Activated naive CD4-positive, alpha-beta T cell (primary cell): ENCODE measurements at places on chromosomes 1 and 21.

DNA sequence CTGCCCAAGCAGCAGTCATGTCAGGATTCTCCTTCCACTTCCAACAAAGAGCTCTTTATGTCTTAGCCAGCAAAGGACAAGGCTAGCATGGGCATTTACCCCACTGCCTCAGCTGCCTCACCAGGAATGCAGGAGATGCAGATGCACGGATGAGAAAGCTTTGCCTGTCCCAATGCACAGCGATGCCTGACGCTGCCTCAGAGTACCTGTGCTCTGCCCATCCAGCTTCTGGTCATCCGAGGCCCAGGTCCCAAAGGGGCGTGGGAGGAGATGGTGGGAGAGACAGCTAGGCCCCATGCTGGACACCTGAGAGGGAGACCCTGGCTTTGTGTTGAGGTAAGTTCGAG lies 59.0 kb downstream of the IRF2BP2 start:
- DNase-seq: no peak

GRCh38 chr1:47507881-47508701 lies 70.2 kb downstream of the FOXD2 start:
- DNase-seq: no peak

DNA sequence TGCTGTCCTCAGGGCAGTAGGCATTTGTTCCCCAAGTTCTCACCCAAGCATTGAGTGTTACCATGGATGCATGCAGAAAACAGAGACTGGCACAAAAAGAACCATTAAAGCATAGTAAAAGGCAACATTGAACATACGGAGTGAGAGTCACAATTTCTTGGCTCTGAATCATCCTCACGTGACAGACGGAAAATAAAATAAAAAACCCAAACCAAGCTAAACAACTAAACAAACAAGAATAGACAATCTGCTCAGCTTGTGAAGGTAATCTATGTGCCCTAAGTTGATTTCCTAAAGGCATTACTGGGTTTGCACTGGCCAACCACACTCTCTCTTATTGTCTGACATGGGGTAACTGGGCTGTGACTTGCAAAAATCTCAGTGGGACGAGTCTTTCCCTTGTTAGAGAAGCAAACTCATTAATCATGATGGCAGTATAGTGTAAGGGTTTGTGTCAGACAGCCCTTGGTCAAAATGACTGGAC lies 306.0 kb downstream of the ASTN1 start:
- no peak for DNase-seq

DNA sequence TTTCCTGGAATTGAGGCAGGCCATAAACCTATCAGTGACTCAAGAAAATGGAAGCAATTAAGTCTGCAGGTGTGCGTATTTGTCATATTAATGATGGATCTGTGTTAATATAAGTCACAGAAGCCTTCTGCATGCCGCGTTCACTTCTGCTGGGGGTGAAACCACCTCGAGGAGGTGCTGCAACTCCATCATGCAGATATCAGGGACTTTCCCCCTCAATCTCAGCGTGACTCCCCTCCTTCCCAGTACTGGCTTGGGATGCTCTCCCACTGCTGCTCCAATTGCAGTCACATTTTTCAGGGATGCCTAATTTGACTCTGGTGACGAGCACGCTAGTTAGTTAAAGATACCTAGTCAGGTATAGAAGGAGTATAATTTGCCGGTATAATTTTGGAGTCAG lies 87.5 kb downstream of the ASTN1 start:
- no peak for DNase-seq

DNA sequence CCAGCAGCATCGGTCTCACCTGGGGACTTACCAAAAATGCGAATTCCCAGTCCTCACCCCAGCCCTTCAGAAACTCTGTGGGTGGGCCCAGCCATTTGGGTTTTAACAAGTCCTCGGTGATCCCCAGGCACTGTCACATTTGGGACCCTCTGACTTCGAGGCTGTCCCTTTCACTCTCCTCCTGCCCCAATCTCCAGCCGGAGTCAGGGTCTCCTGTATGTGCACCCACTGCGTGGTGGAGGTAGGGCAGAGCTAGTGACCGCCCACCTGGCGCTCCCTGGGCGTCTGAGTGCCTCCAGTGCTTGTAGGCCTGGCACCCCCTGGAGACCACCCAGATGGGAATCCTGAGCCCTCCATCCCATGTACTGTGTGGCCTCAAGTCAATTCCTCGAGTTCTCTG lies 31.1 kb downstream of the EPHA8 start:
- no peak for DNase-seq

DNA sequence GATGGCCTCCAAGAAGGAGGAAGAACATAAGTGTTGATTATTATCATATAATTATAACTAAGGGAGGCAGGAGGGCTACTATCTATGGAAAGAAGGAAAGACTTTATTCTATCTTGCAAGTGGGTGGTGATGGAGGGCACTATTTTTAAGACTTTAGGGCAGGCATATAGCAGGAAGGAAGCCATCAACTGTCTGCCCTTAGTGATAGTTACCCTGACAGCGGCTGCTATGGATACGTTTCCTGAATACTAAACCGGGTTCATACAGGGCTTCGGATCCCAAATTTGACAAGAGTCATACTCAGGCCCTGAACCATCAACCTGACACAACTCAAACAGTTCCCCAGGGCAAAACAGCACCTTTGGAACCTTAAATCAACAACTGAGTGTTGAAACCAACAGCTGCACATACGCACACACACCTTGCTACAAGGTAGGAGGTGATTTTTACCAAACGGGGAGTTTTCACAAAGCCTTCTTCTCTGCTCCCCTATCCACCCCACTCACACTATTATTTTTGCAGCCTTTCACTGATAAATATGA lies 397.2 kb downstream of the OMA1 start:
- no peak for DNase-seq

DNA sequence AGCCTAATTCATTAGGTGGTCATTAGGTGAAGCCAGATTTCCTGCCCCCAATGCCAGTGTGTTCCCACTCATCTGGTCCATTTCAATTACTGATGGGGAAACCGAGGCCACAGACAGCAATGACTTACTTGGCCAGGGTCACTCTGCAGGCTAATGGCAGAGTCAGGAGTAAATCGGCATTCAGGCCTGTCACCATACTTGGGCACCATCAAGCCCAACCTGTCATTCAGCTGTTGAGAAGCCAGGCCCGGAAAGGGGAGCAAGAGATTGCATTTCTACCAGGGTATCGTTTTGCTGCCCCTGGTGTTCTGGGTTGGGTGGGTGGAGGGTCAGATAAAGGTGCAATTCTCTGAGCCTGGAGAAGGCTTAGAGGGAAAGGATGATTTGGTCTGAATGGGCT lies 8.0 kb upstream of the TMEM61 start:
- no peak for DNase-seq

GRCh38 chr1:55362558-55362957 lies 147.4 kb upstream of the USP24 start:
- DNase-seq: no peak

DNA sequence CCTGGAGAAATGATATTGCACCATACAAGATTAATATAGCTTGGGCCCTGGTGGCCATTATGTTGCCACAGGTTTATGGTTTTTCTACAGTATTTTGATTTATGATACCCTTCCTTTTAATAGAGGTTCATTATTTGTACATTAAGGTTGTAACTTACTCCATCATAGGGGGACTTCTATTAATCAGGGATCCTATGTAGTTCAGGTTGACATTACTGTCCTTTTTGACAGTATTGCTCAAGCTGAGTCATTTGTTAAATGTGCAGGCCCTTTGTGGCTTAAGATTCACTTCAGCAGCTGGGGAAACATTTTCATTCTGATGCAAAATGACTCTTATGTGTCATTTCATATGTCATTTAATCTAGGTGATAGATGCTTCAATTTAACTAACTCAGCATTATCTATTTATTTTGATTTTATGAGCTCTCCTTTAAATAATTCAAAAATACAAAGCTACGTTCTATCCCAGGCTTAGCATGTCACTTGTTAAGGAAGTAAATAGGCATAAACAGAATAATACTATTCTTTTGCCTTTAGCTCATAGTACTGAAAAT lies 686.9 kb upstream of the NCAM2 start:
- DNase-seq: no peak

DNA sequence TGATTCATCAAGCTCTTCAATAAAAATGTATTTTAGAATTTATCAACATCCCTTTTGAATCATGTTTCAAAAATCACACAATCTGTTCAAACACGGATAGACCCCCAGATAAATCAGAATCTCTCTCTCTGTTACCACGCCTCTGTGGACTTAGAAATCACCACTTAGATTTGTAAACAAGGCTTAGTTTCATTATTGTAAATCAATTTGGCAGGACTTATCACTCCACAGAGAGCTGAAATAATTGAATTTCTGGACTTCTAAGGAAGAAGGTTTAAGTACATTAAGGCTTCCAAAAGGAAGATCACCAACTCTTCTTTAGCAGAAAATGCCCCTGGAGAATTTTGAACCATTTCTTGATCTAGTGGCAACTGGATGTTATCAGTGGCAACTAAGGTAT lies 100.4 kb downstream of the APP start:
- DNase-seq: no peak

DNA sequence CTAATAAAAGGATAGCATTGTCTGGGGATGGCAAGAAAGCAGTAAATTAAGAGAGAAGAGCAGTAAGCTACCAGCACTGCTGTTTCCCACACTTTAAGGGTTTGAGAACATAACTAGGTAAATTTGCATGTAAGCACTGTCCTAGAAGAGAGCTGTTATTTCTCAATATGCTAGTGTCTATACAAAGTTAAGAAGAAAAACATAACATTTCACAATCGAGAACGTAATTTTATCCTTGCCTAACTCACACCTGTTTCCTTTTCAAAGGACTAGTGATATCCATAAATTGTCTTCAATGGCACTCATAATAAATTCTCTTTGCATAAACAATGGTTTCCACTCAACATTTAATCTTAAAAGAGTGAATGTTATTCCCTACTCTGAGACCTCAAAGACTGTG lies 576.0 kb downstream of the PTBP2 start:
- DNase-seq: no peak

DNA sequence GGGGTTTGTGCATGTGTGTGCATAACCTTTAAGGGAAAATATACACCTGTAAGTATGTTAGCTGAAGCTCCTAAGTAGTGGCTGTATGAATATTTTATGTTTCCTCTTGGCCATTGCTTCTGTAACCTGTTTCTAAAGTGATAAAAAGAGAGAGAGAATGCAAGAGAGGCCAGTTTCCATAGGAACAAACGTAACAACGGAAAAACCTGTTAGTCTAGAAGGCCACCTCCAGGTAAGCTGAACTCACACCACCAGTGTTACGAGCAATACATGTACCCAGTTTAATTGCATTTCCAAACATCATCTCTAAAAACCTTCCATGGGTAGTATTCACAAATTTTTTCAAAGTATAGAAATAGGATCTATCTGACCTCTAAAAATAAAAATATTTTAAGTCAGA lies 63.1 kb downstream of the PLPPR4 start:
- DNase-seq: no peak

DNA sequence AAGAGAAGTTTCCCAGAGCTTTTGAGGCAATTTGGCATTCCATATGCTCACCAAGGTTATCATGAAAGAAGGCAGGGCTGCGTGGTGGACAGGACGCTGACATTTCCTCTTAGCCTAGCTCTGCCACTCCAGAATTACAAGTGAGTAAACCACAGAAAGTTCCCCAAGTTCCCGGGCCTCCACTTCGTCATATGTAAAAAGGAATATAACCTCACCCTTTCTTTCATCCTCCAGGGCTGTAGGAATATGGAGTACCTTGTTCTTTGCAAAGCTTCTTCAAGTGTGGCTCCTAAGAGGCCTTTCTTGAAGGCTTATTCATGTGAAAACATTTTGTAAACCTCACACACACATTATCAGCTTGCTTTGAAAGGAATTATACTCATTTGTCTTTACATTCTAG lies 210.2 kb downstream of the GREM2 start:
- no peak for DNase-seq

GRCh38 chr1:201653233-201653632 lies 114.3 kb downstream of the NAV1 start:
- DNase-seq: no peak

GRCh38 chr1:201074018-201074417 lies 38.2 kb downstream of the CACNA1S start:
- DNase-seq: no peak

DNA sequence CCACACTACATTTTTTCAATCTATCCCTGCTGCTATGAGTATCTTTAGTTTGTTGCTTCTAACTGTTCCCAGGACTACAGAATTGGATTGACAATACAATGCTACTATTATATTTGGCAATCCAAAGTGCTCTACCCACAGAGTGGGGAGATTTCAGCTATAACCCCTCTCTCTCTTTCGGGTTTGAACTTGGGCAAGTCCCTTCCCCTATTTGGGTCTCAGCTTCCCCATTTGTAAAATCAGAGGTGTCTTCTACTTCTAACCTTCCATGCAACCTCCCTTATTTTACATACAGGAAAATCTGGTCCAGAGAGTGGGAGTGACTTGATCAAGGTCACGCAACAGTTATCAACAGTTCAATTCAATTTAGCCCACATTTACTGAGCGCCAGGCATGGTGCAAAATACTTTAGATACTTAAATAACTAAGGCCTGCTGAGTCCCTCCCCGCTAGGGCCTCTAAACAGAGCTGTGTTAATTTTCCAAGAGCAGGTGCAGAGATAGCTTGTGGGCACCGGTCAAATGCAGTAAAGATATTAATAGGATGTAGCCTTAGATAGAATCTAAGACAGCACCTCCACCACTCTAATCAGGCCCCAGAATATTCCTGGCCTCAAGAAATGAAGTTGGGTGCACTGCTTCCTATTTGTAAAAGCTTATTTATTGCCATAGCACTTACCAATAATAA lies 9.4 kb upstream of the GPX7 start:
- no peak for DNase-seq

DNA sequence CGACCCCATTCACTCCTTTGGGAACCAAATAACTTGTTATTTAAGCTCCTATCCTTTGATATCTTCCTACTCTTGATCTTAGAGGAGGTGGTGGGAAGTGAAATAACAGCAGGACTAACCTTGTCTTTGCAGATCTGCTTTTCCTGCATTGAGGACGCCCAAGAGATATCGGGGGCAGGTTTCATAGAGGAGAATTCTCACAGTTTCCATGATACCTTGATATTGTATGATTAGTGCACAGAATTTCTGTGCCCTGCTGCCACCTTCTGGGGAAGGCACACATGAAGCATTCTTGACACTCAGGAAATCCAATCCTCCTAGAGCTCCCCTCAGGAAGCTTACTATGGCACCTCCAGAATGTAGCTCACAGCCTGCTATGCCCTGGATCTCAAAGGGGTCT lies 1.6 kb downstream of the CD1B start:
- DNase-seq: no peak

GRCh38 chr1:154533952-154534844 lies 24.3 kb downstream of the UBE2Q1 start:
- DNase-seq: no peak

- no peak for DNase-seq
These were observed 28.5 kb upstream of the MORC3 start for GRCh38 chr21:36291509-36291908.

DNA sequence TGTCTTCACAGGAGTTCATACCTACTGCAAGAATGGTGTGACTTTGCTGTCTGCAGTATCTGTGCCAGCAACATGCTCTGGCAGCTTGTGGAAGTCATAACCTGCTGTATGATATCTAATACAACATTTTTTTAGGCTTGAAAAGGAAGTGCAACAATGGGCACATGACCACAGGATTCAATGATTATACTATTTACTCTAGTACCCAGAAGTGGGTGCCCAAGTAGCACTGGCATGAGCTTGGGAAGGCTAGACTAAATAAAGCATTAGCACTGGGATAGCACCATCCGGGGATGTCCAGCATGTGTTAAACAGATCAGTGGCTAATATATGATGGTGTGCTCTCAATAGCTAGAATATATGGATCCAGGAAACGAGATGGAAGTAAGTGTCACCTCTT lies 98.6 kb upstream of the PDE4B start:
- DNase-seq: no peak
